ENCODE measurements at places on chromosomes 2 and 18.

DNA sequence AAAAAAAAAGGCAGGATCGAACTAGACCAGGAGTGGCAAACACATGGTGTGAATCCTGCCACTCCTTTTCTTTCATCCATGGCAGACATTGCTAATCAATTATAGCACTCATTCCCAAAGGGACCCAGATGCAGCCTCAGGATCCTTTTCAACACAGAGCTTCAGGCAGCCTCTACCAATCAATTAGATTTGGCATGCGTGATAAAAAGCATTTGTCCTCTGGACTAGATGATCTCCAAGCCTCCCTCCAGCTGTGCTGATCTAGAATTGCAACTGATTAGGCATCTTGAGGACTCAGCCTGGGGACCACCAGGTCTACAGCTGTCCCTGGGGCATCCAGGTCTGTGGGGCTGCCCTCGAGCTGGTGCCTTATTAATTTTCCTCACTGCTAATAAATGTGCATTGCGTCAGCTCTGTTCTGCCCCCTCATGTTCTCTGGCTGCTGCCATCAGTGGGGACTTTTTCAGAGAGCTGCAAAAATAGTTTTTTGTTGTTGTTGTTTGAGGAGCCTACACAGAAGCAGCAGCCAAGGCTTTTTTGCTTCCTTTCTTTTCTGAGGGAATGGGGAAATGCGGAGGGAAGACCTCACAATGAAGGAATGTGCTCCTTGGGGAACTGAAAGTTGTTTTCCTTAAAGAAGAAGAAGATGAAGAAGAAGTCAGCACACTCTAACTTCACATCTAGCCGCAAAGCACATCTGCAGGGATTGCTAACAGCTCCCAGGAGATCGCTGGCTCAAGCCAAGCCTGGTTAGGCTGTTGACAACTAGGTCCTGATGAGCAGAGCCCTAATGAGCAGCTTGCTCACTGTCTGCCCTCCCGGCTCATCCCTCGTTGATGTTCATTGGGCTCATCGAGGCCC, 8.8 kb upstream of the ATOH8 start:
- no peak for DNase-seq
- peaks cover 8% of the 10 kb centered on the region for H3K36me3 ChIP-seq
- no peaks in the 10 kb centered on the region for H3K4me1 ChIP-seq
- H3K27ac ChIP-seq, result no peak overlapping the region
- H3K4me3 ChIP-seq, result no peak overlapping the region

DNA sequence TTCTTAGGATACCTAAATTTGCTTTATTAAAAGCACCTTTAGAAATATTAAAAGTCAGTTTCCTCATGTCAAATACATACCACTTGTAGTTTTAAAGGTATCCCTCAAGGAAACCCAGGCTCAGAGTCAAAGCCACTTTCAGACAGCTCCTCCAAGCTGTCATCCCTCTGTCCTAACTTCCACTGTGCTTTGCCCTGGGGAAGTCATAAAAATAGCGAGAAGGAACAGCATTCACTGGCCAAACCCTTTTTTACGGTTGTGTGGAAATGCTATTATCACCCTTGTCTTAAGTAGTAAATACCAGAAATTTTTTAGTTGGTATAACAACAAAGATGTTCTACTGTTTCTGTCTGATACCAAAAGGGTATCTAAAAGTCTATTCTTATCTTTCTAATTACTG, 680.5 kb downstream of the ZEB2 start:
- H3K36me3 ChIP-seq, result no peaks in the 10 kb centered on the region
- H3K4me1 ChIP-seq, result no peaks in the 10 kb centered on the region
- no peak overlapping the region for H3K4me3 ChIP-seq

- peaks cover 14% of the 10 kb centered on the region for H3K27me3 ChIP-seq
- H3K36me3 ChIP-seq, result no peaks in the 10 kb centered on the region
- H3K4me1 ChIP-seq, result no peaks in the 10 kb centered on the region
- no peak for DNase-seq
- H3K4me3 ChIP-seq, result no peak overlapping the region
These were observed 385.1 kb downstream of the STK39 start for GRCh38 chr2:167862296-167862695.

DNA sequence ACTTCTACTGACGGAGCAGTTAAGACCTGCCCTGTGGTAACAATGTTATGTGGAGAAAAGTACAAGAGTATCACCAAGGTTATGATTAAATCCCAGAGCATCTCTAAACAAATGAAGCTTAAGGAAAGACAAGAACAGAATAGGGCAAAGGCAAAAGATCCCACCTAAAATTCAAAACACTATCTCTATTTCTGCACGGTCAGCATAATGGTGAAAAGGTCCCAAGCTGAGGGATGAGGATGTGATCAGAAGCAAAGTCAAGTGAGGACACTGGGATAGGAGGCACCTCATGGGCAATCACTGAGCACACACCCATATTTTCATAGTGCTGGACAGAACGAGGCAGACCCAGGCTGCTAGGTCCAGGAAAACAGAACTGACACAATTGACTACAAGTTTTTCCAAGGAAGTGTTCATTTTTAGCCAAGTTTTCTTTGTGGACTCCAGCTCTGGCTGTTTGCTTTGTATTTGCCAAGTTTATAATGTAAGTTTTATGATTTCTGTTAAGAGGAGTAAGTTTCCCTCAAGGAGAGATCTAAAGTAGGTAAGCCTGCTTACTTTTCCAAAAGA, 77.8 kb downstream of the NCKAP5 start:
- H3K4me1 ChIP-seq, result no peaks in the 10 kb centered on the region
- DNase-seq, result no peak

- no peaks in the 10 kb centered on the region for H3K36me3 ChIP-seq
- no peaks in the 10 kb centered on the region for H3K27me3 ChIP-seq
- no peak overlapping the region for H3K4me3 ChIP-seq
- H3K4me1 ChIP-seq, result no peaks in the 10 kb centered on the region
These were observed 397.9 kb upstream of the RGPD4 start for GRCh38 chr2:107428781-107429180.

DNA sequence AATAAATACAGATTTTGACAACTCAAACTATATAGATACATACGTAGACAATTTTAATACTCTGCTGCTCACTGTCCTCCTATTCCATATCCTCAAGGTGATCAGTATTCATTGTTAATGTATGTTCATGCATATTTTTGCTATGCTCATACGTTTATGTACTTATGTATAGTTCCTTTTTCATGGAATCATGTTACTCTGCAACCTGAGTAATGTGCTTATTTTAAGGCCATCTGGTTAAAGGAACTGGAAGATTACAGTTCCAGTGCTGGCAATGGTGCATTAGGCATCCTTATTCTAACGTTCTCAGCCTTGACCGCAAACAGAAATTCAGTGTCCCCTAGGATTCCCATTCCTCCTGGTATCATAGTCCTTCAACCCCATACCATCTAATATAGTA, 385.0 kb upstream of the TNP1 start:
- H3K4me1 ChIP-seq, result no peaks in the 10 kb centered on the region
- no peak overlapping the region for H3K27ac ChIP-seq
- peaks cover 9% of the 10 kb centered on the region for H3K27me3 ChIP-seq
- DNase-seq, result no peak
- no peaks in the 10 kb centered on the region for H3K36me3 ChIP-seq
- H3K4me3 ChIP-seq, result no peak overlapping the region

DNA sequence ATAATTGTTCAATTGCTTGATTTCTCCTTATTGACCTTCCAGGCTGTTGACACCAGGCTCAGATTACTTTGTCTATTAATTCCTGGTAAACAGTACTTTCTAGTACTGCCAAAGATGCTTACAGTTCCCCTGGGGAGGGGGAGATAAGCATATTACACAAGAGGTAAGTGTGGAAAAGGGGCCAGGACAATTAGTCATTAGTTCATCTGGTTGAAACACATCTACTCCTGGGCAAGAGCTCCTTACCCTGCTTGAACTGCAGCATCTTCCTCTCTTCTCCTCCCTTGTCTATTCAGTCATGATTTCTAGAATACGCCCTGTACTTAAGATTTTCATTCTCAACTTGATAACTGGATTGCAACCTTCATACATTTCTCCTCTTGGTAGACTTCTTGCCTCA, 10.4 kb upstream of the SPATS2L start:
- no peak overlapping the region for H3K4me3 ChIP-seq
- no peak for DNase-seq
- H3K27ac ChIP-seq, result no peak overlapping the region
- peaks cover 2% of the 10 kb centered on the region for H3K4me1 ChIP-seq
- H3K36me3 ChIP-seq, result no peaks in the 10 kb centered on the region

DNA sequence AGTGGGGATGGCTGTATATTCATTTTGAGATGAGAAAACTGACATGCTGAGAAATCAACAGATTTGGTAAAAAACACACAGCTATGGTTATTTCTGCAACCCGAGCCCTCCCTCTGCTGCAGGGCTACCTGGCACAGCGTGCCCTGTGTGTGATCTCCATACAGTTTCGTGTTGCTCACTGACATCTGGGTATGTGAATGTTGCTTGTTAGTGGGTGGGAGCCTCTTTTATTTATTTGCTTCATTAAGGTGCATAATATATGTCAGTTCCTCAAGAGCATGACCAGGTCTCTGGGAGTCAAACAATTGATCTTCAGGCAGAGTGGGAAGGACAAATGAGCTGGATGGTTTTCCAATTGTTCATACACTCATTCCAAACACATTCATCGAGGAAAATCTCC, 139.1 kb upstream of the FHL2 start:
- H3K36me3 ChIP-seq, result peaks cover 4% of the 10 kb centered on the region
- peaks cover under 1% of the 10 kb centered on the region for H3K4me1 ChIP-seq
- peaks cover 36% of the 10 kb centered on the region for H3K27me3 ChIP-seq

- no peaks in the 10 kb centered on the region for H3K4me1 ChIP-seq
- DNase-seq, result no peak
- no peaks in the 10 kb centered on the region for H3K36me3 ChIP-seq
- H3K27me3 ChIP-seq, result no peaks in the 10 kb centered on the region
- no peak overlapping the region for H3K4me3 ChIP-seq
- no peak overlapping the region for H3K27ac ChIP-seq
These were observed 1249.6 kb upstream of the FAM98A start for GRCh38 chr2:34848691-34849090.

DNA sequence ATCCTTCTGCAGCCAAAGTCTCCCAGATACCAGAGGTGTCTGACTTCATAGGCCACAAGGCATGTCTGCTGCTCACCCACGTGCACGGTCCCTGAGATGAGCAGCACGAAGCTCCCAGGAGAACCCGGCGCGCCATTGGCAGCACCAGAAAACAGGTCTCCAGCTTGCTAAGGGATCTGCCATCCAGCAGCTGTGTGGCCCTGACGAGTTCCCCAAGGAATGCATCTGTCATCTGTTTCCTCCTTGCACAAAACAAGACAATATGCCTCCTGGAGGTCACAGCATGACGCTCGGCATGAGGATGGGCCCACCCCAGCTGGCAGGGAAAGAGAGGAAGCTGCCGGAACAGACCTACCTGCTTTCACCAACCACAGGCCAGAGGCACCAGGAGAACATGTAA, 29.2 kb downstream of the HS6ST1 start:
- no peak overlapping the region for H3K27ac ChIP-seq
- H3K4me3 ChIP-seq, result no peak overlapping the region
- H3K27me3 ChIP-seq, result no peaks in the 10 kb centered on the region
- no peak for DNase-seq
- no peaks in the 10 kb centered on the region for H3K36me3 ChIP-seq

GRCh38 chr18:54109131-54109683, 115.3 kb downstream of the MBD2 start:
- H3K27ac ChIP-seq, result no peak overlapping the region
- no peak overlapping the region for H3K4me3 ChIP-seq
- DNase-seq, result no peak
- peaks cover 3% of the 10 kb centered on the region for H3K36me3 ChIP-seq

DNA sequence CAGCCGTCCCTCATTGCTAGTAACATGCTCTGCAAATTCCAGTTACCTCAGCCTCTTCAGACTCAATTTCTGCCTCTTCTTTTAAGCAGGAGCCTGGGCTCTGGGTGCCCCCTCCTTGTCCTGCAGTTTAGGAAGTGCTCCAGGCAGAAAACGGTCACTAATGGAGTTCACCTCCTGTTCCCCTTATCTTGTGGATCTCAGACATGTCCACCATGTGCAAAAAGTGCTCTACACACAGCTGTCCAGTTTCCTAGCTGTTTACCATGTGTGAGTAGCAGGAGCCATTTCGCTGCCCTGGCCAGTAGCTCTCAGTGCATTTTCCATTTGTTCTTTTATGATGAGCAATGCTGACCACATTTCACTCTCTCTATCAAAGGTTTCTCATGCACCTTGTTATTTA, 4.9 kb downstream of the SH3YL1 start:
- H3K4me3 ChIP-seq, result no peak overlapping the region
- H3K27ac ChIP-seq, result no peak overlapping the region
- no peaks in the 10 kb centered on the region for H3K36me3 ChIP-seq
- H3K4me1 ChIP-seq, result peaks cover 5% of the 10 kb centered on the region
- DNase-seq, result no peak

GRCh38 chr2:160411167-160411566, 82.4 kb downstream of the RBMS1 start:
- DNase-seq, result no peak
- H3K4me1 ChIP-seq, result peaks cover 46% of the 10 kb centered on the region
- peaks cover under 1% of the 10 kb centered on the region for H3K36me3 ChIP-seq
- peak overlapping the region; percentile 98 for H3K27ac ChIP-seq

DNA sequence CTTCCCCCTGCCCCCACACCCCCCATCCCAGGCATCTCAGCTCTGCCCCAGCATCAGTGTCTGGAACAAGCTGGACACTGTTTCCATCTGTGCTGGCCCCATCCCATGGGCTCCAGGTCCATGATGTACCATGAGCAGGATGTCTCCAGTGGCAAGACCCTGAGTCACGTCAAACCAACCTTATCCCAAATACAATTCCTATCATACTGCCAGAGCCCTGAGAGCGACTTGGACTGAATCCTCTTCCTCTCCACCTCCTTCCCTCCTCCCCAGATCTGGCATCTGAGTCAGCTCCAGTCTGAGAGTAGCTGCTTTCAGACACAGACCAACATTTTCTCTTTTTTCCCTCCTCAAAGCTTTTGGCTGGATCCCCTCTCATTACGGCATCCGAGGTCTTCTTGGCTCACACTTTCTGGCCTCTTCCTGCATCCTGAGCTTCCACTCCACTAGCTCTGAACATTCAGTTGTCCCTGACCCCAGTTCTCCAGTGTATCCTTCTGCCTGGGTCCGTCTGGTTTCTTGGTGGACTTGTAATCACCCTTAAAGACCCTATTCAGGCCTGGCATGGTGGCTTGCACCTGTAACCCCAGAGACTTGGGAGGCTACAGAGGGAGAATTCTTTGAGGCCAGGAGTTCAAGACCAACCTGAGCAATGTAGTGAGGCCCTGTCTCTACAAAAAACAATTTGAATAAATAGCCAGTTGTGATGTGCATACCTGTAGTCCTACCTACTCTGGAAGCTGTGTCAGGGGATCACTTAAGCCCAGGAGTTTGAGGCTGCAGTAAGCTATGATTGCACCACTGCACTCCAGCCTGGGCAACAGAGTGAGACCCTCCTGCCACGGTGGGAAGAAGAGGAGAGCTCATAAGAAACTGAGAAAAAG, 68.3 kb downstream of the ACKR3 start:
- no peak overlapping the region for H3K4me3 ChIP-seq
- peaks cover 2% of the 10 kb centered on the region for H3K4me1 ChIP-seq
- no peak for DNase-seq
- peaks cover 43% of the 10 kb centered on the region for H3K27me3 ChIP-seq
- peaks cover 2% of the 10 kb centered on the region for H3K36me3 ChIP-seq
